ENCODE measurements at places on chromosomes 2 and 18.

- no peak for DNase-seq
These were observed 439.4 kb downstream of the SPAG16 start for GRCh38 chr2:213723707-213724106.

- no peak for DNase-seq
These were observed 62.8 kb downstream of the NABP1 start for GRCh38 chr2:191740759-191741158.

DNA sequence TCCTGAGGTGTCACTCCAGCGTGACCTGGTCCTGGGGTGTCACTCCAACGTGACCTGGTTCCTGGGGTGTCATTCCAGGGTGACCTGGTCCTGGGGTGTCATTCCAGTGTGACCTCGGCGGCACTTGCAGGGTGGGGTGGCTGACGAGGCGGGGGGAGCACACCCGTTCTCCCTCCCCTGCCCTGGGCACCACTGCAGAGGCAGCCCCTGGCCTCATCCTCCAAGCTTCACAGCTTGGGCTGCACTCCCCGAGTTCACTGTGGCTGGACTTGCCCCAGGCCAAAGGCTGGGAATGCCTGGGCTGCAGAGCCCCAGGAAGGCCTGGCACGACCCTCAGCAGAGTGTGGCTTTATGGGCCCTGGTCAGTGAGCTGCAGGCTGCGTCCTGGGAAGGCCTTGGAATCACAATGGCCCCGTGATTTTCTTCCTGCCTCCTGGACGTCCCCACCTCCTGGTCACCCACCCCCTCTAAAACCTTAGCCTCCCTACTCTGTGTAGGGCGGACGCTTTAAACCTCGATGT is 88.3 kb downstream of the NFATC1 start:
- no peak for DNase-seq

GRCh38 chr2:97697252-97698235 is 15.8 kb upstream of the ZAP70 start:
- peak; percentile 92 for DNase-seq

- no peak for DNase-seq
These were observed 145.8 kb downstream of the AGPS start for GRCh38 chr2:177538323-177538722.

GRCh38 chr2:241156971-241157441 is 6.7 kb downstream of the PPP1R7 start:
- DNase-seq = no peak

- DNase-seq = no peak
These were observed 2.6 kb downstream of the INHA start for GRCh38 chr2:219574484-219575311.

DNA sequence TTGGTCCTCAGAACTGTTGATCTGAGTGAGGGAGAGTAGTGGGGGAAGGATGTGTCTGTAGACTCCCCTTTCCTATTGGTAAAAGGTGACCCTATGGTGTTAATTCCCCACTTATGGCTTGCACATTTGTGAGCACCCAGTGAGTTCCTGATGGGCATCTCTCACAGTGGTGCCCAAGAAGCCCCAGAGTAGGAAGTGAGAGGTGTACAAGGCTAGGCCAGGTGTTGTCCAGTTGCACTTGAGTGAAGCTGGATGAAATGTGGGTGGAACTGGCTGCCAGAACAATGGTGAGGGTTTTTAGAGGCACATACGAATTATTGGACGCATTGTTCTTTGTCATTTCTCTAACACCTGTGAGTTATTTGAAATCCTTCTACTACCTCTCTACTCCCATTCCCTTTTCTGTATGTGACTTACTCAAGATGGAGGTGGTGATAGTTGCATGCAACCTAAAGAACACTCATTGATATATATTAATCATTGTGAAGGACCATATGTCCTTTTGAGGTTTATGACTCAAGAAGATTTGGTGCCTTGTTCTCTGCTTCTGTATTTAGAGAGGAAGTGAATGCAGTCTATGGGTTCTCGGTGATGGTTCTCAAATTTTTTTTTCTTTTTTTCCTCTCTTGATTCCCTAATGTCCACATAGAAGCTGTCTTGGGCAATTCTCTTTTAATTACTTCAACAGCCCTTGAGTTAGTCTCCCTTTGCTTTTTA is 162.7 kb downstream of the FSHR start:
- no peak for DNase-seq
